WTC11 (cell line): ENCODE measurements at places on chromosomes 5 and 9.

- DNase-seq = no peak
Measured at GRCh38 chr5:57468481-57469163, 14.0 kb downstream of the ACTBL2 start.

DNA sequence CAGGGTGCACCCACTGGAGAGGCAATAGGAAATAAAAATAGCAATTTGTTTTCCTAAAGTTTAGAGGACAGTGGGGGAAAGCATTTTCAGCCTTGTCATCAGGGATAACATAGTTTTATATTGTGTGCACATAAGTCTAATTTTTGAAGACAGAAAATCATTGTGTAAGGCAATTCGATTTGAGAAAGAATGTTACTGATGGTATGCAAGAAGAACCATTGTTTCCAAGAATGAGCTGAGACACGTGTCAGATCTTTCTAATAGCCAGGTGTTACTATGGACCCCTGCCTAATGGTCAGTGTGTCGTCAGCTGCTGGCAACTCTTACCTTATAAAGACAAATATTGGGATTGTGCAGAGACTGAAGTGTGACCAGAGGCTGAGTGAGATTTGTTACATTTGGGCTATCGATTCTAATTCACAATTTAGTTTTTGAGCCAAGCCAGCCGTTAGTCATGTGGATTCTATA lies 67.1 kb upstream of the PPP2R2B start:
- no peak for DNase-seq

DNA sequence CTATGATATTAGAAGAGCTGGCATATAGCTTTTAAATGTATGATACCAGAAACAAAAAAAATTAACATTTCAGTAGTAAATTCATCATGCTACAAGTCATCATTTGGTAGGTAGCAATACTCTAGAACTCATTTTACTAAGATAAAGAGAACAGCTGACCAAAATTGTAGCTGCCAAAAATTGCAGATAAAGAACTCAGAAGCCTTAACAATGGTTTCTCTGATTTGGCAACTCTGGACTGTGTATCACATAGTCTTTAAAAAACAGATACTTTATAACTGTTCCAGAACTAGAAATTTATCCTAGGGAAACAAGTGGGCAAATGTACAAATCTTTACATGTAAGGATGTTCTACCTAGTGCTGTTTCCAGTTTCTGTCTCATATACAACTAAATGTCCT lies 33.9 kb downstream of the ZFR start:
- DNase-seq = no peak

DNA sequence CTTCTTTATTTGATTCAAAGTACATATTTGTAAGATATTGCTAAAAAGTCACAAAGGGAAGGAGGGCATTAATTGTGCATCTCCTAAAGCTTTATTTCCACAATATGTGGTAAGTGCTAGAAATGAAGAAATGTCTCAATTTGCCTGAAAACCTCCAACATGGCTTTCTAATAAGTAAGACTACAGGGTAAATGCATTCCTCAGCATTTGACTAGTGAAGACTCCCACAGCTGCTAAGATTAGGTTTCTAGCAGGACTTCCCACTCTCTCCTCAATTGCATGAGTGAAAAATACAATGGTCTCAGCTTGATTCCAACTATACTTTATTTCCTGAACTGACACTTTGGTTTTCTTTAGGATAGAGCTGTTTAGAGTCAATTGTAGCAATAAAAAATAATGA lies 162.1 kb downstream of the ELAVL2 start:
- no peak for DNase-seq

GRCh38 chr9:78695519-78695918 lies 398.6 kb downstream of the PSAT1 start:
- no peak for DNase-seq

- no peak for DNase-seq
Measured at GRCh38 chr5:88515881-88516819, 247.5 kb upstream of the TMEM161B start.

GRCh38 chr9:80218328-80218727 lies 646.6 kb downstream of the TLE4 start:
- peak; percentile 16 for DNase-seq

DNA sequence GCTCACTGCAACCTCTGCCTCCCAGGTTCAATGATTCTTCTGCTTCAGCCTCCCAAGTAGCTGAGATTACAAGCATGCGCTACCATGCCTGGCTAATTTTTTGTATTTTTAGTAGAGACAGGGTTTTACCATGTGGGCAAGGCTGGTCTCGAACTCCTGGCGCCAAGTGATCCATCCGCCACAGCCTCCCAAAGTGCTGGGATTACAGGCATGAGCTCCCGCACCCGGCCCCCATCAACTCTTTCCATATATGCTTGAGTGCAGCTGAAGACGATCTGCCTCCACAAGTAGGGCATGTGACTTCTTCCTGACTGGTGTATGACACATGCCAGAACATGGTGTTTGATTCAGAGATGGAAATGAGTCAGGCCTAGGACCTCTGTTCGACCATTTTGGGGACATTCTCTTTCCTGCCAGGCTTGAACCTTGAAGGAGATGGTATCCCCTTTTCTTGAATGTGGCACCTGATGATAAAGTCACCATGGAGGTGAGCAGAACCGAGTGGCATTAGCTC lies 7.5 kb upstream of the CNOT6 start:
- no peak for DNase-seq

DNA sequence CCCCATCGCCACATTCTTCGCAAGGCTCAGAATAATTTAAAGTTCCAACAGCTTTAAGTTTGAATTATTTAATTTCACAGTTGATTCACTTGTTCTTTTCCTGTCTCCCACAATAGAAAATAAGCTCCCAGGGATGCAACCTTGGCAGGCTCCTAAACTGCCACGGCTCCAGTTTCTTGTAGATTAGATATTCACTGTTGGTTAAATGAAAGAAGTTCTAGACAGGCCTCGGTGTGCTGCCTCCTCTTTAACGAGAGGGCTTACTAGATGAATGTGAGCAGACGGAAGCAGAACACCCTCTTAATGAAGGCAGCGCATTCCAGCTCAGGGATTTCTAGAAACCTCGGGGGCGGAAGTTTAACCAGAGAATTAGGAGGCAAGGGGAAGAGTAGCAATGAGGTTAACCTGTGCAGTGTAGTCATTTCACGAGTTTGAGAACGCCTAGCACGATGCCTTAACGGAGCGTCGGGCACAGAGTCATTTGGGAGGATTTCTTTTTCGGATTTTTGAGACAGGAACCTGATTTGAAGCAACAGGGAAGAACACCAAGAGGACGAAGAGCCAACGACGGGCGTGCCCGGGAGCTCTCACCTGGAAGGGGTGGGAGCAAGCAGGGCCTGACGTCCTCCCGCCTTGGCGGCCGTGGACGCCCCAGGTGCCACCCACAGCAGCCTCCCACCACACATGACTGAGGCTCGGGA lies 637 bp upstream of the SMC5 start:
- peak; percentile 36 for DNase-seq

GRCh38 chr9:91929331-91929730 lies 20.7 kb downstream of the ROR2 start:
- no peak for DNase-seq

GRCh38 chr9:4581035-4581760 lies 80.9 kb upstream of the PLPP6 start:
- DNase-seq = no peak

- no peak for DNase-seq
Measured at GRCh38 chr5:41793141-41793770, 77.0 kb downstream of the OXCT1 start.

DNA sequence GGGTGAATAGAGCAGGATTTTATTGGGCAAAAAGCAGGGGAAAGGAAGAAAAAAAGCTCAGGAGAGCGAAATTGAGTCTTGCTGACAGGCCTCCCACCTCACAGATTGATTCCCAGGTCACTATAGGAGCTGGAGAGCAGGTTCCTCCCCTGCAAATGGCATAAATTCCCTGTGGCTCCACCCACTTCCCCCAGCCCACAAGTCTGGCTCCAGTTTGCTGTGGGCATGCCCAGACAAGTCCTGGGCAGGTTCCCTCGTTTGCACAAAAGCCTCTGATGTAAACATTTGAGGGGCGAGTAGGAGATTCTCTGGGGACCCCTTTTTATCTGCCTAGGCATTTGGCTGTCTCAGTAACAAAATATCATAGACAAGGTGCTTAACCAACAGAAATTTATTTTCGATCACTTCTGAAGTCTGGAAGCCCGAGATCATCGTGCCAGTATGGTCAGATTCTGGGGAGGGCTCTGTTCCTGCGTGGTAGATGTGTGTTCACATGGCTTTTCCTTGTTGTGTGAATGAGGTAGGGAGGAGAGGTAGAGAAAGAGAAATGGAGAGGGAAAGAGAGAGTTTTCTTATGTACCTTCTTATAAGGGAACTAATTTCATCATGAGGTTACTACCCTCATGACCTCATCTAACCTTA lies 614.5 kb downstream of the MAT2B start:
- DNase-seq = peak; percentile 33

- peak; percentile 25 for DNase-seq
Measured at GRCh38 chr5:116573702-116574366, 789 bp downstream of the SEMA6A start.

- no peak for DNase-seq
Measured at GRCh38 chr9:113531919-113532808, 68.6 kb downstream of the RGS3 start.

DNA sequence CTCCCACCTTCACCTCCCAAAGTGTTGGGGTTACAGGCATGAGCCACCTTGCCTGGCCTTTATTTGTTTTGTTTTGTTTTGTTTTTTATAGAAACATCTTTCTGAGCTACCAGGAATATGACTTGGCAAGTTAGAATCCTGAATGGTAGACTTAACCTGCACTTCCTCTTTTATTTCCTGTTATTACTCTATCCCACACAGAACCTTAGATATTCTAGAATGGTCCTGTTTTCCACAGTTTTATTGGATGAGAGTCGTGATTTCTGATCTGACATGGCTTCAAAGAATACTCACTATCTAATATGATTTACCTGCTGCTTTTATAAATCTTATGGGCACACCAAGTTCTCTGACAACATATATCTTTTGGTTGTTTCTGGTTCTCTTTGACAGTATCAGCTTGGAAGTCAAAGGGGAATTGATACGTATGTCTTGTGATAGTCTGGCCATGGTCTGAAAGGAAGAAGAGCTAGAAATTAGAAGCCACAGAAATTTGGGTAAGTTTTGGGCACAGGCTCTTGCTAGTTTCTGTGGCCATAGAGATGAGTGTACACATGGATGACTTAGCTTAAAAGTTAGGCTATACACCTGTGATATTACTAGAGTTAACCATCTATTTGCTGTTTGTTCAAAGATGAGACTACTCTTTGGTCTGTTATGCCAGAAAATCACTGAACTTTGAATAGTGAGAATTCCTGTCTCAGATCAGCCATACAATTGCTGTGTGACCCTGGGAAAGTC lies 4.7 kb upstream of the PANK3 start:
- DNase-seq = no peak

- no peak for DNase-seq
Measured at GRCh38 chr9:16624744-16625117, 245.7 kb downstream of the BNC2 start.

GRCh38 chr9:22098643-22099332 lies 89.7 kb upstream of the CDKN2B start:
- DNase-seq = no peak

- no peak for DNase-seq
Measured at GRCh38 chr9:20643660-20644059, 21.4 kb upstream of the MLLT3 start.

- no peak for DNase-seq
Measured at GRCh38 chr5:134397196-134397595, 14.5 kb downstream of the CDKN2AIPNL start.

DNA sequence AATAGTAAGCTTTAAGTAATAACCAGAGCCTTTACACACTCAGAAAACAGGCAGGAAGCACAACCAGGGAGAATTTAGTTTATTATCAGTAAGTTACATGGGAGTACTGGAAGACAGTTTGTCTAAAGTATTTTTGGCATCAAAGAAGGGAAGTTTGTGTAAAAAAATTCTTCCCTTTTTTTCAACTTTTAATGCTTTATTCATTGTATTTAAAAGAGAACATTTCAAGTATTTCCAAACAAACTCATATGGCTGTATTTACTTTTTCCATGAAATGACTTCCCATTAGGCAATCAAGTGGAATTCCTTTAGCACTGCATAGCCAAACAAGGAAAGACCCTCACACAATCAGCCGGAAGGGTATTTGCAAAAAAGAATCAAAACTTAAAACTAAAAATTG lies 26.7 kb downstream of the RNF145 start:
- DNase-seq = no peak

DNA sequence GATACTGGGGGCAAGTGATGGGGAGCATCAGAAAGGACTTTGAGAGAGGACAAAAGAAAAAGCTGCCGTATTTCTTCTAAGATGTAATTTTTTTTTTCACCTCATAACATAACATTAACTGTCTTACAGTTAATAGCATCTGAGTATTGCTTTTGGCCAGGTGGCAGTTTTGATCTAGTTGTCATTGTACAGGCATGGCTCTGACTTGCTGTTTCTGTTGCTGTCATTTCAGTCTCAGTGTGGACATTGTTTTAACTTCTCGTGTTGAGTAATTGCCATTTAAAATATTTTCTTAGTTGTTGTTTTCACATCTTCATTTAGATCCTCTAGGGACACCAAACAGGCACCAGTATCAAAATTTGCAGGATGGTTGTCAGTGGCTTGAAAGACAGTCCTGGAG lies 12.4 kb downstream of the SMAD5 start:
- DNase-seq = no peak

DNA sequence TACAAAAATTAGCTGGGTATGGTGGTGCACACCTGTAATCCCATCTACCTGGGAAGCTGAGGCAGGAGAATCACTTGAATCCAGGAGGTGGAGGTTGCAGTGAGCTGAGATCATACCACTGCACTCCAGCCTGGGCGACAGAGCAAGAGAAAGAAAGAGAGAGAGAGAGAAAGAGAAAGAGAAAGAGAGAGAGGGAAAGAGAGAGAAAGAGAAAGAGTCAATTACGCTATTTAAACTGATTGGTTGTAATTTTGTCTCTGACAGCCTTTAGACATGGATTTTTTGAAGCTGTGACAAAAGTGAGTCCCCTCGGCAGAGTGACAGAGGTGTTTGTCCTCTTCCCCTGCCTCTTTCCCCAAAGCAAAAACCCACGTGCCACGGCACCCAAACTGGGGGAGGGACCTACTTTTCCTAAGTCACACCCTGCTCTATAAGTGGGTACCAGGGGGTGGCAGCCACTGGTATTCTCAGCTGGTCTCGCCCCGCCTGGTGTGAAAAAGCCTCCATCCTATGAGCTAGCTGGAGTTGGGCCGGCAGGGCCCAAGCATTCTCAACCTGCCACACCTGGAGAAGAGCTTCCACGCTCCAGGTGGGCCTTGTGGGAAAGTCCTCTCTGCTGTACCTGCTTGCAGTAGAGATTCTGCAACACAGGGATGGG lies 3.4 kb upstream of the CFAP157 start:
- no peak for DNase-seq

DNA sequence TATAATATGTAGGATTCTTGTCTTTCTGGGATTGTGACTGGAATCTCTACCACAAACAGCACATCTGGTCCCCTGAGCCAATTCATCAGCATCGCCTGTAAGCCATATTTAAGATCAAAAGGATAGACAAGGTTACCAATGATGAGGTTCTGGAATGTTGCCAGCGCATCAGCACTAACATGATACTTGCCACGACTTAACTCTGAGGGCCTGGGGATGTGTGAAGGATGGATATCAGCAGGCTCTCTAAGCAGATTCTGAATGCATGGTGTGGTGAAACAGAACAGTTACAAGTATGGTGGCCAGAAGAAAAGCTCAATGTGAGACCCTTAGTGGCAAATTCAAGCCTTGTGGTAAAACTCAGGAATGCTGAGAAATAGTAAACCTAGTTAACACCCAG lies 143.0 kb downstream of the XRCC4 start:
- no peak for DNase-seq
